CD4-positive, alpha-beta T cell treated with Interleukin-10 for 1 hour (primary cell): ENCODE measurements at places on chromosomes 1 and 21.

- no peak for DNase-seq
Measured at GRCh38 chr1:66402194-66402593, 131.8 kb upstream of the SGIP1 start.

- no peak for DNase-seq
Measured at GRCh38 chr1:193283016-193283415, 96.6 kb upstream of the B3GALT2 start.

GRCh38 chr1:180248731-180249681 is 18.9 kb downstream of the LHX4 start:
- no peak for DNase-seq

DNA sequence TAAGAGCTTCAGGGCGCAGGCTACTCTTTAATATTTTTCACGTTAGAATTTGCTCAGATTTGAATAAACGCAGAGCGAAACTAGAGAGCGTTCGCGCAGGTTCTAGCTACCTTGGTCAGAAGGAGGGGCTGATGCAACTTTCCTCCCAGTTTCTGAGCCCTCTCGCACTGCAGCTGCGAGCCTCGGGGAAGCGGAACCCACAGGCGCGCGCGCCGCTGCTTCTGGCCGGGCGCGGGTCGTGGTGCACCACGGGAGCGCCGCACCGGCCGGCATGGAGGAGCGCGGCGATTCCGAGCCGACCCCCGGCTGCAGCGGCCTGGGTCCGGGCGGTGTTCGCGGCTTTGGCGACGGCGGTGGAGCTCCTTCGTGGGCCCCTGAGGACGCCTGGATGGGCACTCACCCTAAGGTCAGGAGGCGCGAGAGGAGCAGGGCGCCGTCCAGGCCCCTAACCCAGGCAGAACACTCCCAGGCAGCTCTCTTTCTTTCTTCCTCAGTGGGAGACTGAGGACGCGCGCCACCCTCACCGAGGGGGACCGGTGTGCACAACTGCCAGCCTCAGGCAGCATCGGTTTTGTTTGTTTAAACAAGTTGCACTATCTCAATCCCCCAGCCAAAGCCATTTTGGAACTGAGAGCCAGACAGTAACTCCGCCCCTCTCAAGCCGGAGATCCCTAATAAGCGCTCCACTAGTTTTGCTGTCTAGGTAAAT is at the start of gene TSEN15:
TSS of gene TSEN15 (plus strand) at position 246 of the 709 bp plus-strand sequence. CDS start at position 272, 26 bp downstream.
- DNase-seq, result peak; percentile 76

DNA sequence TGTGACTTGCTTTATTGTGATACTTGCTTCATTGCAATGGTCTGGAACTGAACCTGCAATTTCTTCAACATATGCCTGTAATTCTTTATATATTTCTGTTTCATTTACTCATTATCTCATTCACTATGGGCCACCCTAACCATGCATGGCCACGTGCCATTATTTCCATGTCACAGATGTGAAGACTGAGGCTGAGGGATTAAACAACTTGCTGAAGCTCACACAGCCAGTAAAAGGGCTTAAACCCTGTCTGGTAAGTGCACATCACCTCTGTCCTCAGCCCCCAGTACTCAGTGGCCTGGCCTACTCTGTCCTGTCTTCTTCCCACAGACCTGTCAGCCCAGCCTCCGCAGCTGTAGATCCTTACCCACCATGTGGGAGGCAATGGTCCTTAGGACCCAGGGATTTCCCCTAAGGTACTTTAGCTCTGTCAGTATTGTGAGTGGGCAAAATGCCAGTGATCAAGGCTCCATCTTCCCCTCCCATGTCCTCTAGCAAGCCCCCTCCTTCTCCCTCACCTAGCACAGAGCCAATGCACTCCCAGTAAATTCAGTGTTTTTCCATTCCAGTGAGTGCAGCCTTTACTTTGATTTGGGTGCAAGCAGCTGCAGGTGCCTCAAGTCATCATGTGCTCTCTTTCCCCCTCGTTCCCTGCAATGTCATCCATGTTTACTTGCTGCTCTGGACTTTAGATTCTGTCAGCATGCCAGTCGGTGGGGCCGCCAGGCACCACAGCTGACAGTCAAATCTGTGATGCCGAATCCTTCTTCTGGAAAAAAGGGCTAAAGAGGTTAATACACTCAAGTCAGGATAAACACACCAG is 228.2 kb upstream of the PROX1 start:
- no peak for DNase-seq

DNA sequence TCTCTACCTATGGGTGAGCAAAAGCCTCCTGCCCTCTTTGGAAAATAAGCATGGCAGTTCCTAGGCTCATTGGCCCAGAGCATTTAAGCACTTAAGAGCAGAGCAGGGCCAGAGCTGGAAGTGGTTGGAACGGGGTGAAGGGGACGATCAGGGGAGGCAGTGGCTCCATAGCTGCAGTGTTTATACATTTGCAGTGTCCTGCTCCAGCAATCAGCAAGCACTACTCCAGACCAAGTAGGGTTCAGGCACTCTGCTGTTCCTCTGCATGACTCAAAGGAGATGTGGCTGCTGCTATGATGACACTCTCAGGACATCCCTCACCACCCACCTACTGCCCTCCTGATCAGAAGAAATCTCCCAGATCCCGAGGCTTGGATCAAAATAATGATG is 55.0 kb downstream of the TRABD2B start:
- no peak for DNase-seq

- no peak for DNase-seq
Measured at GRCh38 chr1:3472088-3472850, 17.8 kb downstream of the ARHGEF16 start.

- DNase-seq, result peak; percentile 70
Measured at GRCh38 chr1:99180343-99180808, 83.9 kb upstream of the PLPPR4 start.

GRCh38 chr1:186078245-186078644 is 296.8 kb downstream of the TPR start:
- DNase-seq, result no peak

- no peak for DNase-seq
Measured at GRCh38 chr1:82894635-82895034, 1093.9 kb downstream of the ADGRL2 start.
